Right hindlimb (tissue), 1 donor: ENCODE measurements at places on chromosomes 16 and 17.
A peak's percentile ranks its signal among the peaks of the same experiment; 100 is the strongest.

- no peak for DNase-seq
These were observed 74.3 kb downstream of the MMD start for GRCh38 chr17:55347341-55347740.

DNA sequence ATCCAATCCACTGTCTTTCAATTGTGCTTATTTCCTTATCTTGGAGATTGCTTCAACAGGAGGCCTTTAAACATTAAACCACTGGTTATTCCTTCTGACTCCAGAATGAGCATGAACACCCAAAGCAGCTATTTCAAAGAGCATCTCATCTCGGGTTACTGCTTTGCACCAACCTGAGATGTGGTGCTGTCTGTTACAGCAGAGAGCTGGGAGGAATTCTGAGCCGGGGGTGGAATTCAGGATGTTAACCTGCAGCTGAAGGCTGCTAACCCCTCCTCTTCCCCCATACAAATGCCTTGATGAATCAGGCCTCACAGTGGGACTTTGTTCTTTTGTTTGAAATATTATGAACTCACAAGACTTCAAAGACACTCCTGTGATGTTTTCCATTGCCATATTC, 113.1 kb downstream of the SHISA9 start:
- no peak for DNase-seq

DNA sequence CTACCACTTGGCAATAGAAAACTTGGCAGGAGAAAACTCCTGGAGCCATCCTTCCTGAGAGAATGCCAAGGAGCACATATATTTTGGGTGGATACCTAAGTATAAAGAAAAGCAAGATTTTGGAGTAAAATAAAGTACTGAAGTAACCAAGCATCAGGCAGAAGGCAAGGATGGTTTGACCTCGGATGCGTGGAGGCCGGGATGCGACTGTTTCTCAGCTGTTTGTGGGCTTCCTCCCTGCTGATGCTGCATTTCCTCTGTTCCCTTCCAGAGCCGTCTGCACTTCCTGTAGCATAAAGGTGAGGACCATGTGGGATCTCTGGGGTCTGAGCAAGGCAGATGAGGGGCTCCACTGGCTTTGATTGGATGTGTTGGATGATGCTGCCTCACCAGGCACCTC, 5.5 kb upstream of the TCF25 start:
- no peak for DNase-seq

DNA sequence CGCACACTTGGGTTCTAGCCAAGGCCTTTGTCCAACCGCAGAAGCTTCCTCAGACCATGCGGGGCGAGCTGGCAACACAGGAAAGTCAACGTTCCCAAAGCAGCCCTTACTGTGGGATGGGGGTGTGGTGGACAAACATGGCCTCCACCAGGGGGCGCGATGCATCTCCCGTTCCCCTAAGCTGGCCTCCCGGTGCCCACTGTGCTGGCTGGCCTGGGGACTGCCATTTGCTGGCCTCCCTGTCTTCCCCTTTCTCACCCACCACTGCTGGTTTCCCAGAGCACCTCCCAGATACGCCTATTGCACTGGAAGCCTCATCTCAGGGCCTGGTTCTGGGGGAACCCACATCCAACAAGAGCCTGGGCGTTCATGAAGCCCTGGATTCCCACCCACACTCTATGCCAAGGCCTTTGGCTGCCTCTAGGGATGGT, 145.3 kb downstream of the IRF8 start:
- DNase-seq: no peak

DNA sequence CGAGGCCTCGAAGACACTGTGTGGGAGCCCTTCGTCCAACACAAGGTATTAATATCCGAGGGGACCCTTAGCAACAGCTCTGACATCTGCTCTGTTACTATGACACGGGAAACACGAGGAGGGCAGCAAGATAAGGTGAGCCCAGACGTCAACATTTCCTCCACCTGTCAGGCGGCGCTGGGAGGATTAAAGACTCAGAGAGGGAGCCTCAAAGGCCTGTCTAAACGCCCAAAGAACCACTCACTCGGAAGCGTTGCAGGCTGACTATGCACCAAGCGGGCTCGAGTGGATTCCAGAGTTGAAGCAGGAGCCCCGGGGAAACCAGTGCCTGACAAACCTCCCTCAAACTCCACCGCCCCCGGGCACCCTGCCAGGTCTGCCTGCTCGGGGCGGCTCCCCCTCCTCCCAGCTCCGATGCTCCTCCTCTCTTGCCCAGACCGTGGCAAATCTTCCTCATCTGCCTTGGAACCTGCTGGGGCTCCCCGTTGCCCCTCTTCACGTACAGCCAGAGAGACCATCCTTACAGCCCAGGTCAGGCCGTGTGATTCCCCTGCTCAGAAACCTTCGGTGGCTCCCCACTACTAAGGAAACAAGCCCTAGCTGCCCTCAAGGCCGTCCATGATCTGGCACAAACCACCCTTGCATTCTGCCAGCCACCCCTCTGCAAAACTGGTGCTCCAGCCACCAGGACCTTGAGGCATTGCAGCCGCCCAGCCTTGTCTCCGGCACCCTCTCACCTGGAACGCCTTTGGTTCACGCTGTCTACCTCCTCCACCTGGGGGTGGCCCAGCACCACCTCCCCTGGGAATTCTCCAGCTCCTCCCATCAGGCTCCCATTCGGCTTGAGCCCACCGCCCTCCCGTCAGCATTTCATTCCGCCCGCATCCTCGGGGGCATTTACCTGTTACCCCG, 16.2 kb downstream of the RPH3AL start:
- peak; percentile 61 for DNase-seq

GRCh38 chr16:54077050-54077821, 209.4 kb downstream of the IRX3 start:
- no peak for DNase-seq

GRCh38 chr17:12421077-12421476, 244.6 kb upstream of the MYOCD start:
- no peak for DNase-seq

DNA sequence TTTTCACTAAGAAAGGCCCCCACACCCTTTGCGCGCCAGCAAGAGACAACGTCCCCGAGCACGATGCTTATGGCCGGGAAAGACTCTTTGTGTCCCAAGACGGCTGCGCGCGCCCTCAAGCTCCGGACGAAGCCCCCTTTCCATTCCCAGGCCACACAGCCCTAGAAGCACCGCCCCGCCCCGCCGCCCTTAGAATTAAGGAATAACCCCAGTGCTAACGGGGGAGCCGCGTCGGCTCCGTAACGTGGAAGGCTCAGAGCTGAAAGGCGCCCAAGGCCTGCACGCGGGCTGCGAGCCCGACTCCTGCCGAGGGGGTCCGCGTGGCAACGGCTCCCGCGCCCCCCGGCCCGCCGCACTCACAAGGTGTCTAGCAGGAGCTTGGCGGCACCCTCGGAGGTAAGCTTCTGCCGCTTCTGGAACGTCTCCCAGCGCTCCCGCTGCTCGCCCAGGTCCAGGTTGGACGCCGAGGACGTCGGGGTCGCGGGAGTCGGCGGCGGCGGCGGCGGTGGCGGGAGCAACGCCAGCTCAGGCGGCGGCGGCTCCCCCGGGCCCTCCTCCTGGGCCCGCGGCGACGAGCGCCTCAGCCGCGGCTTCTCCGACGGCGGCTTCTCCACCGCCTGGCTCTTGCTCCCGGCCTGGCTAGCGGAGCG, 477 bp downstream of the CENPV start:
- peak; percentile 57 for DNase-seq

DNA sequence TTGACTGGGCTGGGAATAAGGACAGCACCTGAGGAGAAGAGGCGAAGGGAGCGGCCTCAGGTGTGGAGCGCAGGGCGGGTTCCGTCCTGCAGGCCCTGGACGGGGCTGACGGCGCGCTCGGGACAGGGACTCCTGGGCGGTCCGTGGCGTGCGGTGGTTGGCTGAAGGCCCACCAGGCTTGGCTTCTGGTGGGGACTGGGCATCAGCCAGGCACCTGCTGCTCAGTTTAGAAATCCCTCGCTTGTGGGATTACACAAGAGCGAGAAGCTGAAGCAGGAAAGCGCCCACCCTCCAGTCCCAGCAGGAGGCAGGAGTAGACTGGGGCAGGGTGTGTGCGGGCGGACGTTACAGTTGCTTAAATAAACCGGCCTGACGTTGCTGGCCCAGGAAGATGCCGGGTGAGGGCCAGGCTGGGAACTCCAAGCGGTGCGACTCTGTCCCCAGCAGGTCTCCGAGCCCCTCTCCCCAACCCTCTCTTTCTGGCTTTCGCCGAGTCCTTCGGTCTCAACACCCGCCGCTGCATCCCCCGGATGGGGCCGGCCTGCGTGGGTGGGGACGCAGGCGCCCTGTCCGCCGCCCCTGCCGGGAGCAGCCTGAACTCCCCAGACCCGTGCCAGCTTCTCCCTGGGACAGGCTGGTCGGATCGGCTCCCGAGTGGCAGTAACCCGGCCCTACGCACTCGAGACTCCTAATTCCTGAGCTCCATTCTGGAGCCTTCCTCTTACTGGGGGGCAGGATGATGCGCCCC, 639 bp downstream of the MIF4GD start:
- peak; percentile 77 for DNase-seq

DNA sequence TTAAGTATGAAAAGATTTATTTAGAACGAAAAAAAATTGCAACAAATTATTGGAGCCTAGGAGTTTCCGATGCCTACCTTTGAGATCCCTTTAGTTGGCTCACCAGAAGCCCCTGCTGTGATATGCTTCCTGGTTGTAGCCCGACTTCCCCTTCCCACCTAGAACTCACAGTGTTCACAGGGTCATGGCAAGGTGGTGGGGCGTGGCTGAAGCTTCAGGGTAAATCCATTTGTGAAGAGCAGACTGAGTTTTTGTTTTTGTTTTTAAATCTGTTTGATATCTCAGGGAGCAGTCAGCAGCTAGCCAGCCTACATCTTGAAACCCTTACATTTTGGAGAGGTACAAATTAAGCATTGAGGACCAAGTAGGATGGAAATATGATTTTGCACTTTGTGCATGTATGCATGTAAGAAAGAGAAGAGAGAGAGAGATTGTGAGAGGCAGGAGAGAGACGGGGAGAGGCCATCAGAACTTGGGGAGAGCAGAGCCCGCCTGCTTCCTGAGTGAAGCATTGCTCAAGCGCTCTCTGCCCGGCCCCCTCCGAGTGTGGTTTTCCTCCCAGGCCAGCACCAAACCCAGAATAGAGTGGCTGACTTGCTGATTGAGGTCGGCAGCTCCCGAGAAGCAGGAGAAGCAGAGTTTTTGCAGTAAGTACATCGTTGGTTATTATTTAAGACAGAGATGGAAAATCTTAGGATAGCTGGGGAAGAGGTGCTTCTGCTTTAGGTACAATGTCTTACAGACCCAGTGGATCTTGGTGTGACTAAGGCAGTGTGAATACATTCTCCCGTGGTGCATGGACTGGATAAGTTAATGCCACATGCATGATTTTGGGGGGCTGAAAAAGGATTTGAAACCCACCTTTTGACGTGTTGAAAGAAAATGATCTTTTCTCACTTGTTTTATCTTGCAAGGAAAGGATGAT, 64.2 kb downstream of the SPECC1 start:
- peak; percentile 66 for DNase-seq

DNA sequence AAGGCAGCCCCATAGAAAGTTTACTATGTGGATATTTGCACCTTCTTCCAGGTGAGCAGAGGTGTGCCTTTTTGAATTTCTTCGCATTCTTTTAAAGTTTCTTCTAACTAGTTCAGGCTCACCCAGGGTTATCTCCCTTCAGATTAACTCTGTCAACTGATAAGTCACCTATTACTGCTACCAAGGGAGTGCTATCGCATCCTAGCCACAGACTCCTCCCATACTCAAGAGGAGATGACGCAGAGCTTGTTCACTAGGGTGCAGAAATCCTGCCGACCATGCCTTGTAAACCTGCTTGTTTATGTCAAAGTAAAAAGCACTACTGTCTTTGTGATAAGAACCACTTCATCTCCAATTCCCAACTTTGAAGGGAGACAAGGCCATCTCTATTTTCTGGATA, 390.1 kb downstream of the RBFOX1 start:
- no peak for DNase-seq

GRCh38 chr17:42754782-42755181, 6.2 kb upstream of the RAMP2 start:
- DNase-seq: peak; percentile 39
